ENCODE measurements at places on chromosomes 16 and 17.

DNA sequence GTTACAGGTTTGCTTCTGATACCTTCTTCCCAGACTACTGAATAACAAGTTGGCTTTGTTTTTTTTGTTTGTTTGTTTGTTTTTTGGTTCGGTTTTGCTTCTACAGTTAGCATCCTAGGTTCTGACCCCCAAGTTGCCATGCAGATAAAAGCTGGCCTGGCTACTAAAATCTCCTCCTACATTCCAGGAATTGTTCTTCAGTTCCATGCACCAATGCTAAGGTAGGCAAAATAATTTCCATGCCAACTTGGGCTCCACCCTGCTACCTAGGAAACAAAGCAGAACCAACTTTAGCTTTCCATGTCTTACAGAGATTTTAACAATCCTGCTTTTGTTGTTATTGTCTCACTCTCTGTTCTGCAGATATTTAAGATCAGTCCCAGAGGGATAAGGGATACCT lies 495.5 kb upstream of the SOX9 start:
- no peak for DNase-seq

GRCh38 chr17:76844846-76845245 lies 23.4 kb upstream of the MGAT5B start:
- no peak for DNase-seq

GRCh38 chr16:11207646-11208045 lies 48.4 kb downstream of the SOCS1 start:
- DNase-seq = no peak

DNA sequence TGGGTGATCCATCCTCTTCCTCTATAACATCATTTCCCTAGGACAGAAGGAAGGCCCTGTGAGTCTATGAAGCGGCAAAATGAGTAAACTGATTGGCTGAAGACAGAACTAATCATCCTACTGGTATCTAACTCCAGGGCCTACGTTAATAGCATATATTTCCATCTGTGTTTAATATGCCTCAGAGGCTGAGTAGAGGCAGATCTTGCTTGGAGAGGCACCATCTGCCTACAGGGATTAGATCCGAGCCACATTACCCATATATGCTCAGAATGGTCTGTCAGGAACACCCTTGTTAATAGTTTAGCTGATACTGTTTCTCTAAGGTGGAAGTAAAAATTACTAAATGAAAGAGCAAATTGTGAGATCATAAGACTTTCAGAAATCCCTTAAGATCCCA lies 13.2 kb upstream of the FOXJ1 start:
- DNase-seq = no peak

DNA sequence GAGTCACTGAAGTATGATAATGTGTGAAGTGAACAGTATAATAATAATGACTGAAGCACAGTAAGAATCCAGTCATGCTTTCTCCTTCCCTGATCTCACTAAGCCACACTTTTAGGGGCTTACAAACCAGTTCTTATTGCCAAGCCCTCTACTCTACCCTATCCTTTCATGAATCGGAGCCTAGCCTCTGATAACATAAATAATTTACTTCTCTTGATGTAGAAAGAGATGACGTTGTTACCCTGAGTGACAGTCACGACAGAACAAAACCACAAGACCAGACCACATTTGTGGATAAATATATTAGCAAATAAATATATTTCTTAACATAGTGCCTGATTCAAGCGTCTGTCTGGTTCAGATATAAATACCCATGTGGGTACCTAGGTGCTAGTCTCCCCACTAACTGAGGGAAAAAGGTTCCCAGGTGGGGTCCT lies 1.4 kb upstream of the SUPT4H1 start:
- no peak for DNase-seq

DNA sequence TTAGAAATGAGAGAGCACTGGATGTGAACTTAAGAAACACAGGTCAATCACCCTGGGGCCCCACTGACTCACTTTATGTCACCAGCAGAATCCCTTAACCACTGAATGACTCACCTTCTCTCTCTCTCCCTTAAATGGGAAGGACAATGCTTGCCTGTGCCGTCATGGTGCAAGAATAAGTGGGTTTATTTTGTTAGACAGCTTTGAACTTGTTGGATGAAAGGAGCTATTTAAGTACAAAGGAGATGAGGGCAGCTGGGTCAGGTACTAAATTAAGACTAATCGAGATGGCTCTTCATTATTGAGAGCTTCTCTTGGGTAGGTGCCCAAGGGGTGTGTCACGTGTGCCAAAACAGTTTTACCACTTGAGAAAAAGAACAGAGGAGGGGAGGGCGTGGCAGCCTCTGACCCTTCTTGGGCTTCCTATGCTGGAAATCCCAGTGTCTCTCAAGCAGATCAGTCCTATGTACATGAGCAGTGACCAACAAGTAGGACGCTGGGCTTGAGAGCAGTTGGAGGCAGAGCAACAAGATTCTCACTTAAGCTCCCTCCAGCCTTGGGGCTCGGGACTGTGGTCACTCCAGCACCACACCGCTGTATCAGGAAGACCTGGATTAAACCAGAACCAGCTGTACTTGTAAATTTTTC lies 6.7 kb upstream of the KRT31 start:
- no peak for DNase-seq

DNA sequence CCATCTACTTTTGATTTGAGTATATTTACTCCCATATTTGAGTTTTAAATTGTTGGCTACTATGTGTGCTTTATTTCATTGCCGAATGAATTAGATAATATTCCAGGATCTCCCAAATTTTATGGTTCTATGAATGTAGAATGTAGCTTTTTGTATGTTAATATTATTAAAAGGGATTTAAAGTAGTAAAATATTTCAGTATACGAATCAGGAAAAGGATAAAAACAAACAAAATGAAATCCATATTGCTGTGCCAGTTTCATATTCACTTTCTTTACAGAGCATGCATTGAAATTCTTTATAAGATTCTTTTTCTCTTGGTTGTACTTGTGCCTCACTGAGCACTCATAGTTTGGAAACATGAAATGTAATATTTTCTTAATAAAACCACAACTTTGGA lies 155.1 kb downstream of the CHD9 start:
- no peak for DNase-seq

DNA sequence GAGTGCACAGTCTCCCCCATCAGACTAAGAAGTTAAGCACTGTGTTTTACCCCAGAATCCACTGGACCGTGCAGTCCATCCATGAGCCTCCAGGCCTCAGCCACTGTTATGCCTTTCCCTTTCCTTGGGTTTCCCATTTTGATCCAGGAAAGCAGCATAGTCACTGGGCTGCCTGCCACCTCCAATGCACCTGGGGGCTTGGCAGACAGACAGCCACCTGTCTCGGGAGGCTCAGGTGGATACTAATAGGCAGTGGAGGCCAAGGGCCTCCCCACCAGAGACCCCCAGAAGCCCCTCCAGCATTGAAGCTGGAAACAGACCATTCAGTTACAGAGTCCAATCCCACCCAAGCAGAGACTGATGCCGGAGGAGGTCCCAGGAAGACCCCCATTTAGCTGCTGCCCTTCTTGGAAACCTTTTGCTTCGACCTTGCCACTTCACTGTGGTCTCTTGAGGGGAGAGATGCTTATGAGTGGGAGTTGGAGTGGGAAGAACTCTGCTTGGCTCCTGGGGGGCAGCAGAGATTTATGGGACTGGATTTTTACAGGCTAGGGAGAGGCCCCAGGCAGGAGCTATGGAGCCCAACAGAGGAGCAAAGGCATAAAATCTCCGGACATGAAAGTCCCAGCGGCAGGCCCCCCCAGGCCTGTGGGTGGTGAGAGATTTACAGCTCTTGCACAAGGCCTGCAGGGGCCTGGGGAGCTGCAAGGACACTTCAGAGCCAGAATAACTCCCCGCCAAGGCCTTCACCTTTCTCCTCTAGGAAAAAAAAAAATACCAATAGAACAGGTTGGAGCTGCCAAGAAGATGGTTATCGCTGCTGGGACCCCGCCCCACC lies 12.2 kb upstream of the SP2 start:
- DNase-seq = no peak

GRCh38 chr16:67608364-67608763 lies 36.6 kb upstream of the CARMIL2 start:
- no peak for DNase-seq

DNA sequence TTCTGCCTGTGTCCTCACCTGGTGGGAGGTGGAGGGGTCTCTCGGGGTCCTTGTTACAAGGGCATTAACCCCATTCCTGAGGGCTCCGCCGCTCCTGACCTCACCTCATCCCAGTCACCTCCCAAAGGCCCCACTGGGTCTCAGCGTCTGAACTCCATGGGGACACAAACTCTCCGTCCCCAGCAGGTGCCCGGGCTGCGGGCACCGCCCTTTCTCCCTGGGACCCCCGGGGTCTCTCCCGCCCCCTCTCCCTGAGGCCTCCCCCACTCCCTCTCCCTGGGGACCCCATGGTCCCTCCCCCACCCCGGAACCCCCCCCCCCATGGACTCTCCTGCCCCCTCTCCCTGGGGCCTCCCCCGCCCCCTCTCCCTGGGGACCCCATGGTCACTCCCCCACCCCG lies 24.8 kb downstream of the CACNA1H start:
- DNase-seq = no peak

GRCh38 chr17:10050597-10051101 lies 145.6 kb upstream of the RCVRN start:
- DNase-seq = no peak

DNA sequence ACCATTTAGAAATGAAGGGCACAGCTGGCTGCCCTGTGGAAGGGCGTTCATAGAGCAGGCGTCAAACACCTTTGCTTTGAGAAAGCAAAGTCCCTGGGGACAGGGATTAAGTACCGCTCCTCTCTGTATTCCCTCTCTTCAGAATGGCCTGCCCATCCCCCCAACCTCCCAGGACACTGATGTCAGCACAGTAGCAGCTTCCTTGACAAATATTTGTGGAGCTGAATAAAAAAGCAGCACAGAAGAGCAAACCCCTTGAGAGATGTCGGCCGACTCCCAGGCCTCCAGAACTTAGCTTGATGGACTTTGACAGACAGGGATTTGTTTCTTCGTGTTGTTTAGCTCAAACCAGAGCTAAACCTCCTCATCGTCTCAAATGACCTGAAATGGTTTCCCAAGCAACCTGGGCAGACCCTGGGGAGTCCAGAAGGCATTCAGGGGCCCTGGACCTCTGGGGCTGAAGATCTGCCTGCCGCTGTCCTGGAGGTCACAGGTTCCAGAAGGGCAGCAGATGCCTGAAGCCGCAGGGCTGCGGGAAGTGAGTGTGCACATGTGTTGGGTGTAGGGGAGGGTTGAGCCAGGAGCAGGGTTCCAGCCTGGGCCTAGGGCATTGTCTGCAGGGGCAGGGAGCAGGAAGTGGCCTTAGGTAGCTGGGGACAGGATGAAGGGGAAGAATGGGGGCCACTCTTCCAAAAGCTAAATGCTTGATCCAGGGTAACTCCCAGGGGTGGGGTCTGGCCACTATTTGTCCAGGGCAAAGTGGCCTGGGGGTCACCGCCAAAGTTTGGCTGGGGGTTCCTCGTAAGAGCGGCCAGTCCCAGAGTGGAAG lies 42.3 kb upstream of the NKD1 start:
- DNase-seq = no peak

GRCh38 chr17:81459224-81459623 lies 53.4 kb downstream of the ACTG1 start:
- no peak for DNase-seq

- no peak for DNase-seq
Observed at GRCh38 chr16:15649727-15650018, 372 bp upstream of the NDE1 start.

- DNase-seq = no peak
Observed at GRCh38 chr17:74006371-74006770, 197.1 kb upstream of the RPL38 start.

GRCh38 chr16:10847176-10847575 lies 28.6 kb upstream of the TVP23A start:
- DNase-seq = no peak

- no peak for DNase-seq
Observed at GRCh38 chr16:26594666-26595065, 472.1 kb upstream of the C16orf82 start.

- DNase-seq = no peak
Observed at GRCh38 chr17:61414936-61415251, 15.3 kb downstream of the TBX2 start.

DNA sequence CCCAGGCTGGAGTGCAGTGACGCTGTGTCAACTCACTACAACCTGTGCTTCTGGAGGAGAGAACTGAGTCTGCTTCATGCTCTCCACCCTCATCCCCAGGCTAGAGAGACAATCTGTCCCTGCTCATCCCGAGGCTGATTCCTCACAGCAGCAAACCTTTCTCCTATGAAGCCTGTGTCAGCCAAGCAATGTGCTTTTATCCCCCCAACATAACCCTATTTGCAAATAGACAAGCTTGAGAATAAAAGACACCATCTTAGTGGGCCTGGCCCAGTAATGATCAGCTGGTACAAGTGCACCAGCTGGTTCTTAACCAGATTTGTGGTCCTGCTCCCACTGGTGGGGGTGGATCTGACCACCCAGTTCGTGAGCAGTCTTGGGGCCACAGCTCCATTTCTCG lies 322.8 kb downstream of the CPPED1 start:
- DNase-seq = no peak

GRCh38 chr17:50763716-50764475 lies 3.4 kb downstream of the ANKRD40CL start:
- DNase-seq = no peak

DNA sequence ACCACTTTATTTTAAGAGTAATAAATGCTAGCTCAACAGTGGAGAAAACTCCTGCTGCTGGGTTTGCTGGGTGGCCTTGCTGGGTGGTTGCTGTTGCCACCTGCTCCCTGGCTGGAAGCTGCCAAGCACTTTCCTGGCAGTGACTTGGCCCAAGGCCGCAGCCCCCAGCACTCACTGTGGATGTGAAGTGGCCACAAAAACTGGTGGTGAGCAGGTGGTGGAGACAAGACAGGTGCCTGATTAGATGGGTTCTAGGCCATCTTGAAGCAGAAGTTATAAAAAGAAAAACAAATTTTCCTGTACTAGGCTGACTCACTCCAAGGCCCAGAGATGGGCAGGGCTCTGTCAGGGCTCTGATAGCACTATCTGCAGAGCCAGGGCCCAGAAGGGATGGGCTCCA lies 224.7 kb upstream of the NLRP1 start:
- no peak for DNase-seq

DNA sequence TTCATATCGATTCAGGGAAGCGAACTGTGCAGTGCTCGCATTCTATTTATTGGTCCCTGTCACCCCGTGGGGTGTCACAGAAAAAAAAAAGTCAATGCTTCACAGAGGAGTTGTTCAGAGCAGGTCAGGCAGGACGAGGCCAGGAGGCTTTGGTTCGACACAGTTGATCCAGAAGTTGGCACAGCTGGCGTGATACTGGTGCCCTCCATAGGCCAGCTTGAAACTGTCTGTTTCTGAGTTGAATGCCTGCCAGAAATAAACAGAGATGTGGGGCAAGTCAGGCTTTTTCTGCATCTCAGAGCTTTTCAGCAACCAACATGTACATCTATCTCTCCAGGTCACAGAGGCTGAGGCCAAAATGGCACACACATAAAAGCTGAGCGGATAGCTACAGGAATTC lies 29.1 kb downstream of the DUSP14 start:
- no peak for DNase-seq

GRCh38 chr17:7857713-7858521 lies at the start of gene CYB5D1:
CYB5D1 (plus strand) TSS chr17:7858003; CDS start chr17:7858135, 132 bp downstream.
- peak; percentile 95 for DNase-seq

DNA sequence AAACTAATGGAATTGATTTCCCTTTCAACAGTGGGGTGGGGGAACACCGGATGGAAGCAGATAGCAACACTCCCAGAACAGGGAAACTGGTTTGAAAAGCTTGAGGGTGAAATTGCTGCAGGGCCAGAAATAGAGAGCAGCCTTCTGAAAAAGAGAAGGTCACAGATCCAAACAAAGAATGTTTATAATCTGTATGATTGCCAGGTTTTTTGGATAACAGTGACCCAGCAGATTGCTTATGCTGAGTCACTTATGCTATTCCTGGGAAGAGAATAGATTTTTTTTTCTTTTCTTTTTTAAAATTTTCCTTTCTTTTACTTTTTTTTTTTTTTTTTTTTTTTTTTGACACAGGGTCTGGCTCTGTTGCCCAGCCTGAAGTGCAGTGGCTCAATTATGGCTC lies 641.3 kb downstream of the KCNJ2 start:
- no peak for DNase-seq

Data from NCI-H1092 treated with DMSO at 0.1 percent for 48 hours (cell line).